Astrocyte (in vitro differentiated cells and primary cell): ENCODE measurements at places on chromosomes 16 and 17. TPM values are rescaled to one million over a fixed set of nuclear protein-coding genes. Genes with fewer than 3 reads are reported as not detected.
A peak's percentile ranks its signal among the peaks of the same experiment; 100 is the strongest.

DNA sequence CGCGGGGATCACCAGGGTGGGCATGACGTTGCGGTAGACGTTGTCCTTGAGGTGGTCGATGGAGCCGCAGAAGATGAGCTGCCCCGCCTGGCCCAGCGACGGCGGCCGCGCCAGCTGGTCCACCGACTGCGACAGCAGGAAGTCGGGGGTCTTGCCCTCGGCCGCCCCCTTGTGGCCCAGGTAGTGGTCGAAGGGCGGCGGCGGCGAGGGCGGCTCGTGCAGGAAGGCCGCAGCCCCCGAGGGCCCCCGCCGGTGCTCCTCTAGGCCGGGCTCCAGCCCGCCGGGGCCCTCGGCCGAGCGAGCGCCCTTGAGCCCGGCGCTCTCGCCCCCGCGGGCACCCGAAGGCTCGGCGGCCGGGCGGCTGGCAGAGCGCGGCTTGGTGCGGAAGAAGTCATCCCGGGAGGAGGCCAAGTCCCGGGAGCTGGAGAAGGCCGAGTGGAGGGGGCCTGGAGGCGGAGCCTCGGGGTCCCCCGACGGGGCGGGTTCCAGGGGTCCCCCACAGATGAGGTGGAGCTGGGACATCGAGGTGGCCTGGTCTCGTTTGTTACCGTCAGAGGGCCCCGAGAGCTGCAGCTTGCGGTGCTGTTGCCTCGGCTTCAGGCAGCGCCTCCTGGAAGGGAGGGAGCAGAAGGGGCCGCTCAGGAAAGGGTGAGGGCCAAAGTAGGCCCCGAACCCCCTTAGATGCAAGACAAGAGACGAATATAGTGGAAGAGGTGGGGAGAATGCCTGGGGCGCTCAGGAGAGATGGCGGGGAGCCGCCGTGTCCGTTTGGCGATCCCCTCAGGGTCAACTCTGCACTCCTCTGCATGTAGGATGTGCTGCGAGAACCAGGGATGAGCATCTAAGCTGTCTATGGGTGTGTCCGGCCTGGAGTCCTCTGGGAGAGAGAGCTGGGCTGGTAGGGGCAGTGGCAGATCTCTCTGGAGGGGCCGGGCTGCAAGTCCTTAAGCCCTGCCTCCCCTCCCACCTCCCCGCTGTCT is 8.8 kb downstream of the FAM171A2 start:
- DNase-seq, result no peak

DNA sequence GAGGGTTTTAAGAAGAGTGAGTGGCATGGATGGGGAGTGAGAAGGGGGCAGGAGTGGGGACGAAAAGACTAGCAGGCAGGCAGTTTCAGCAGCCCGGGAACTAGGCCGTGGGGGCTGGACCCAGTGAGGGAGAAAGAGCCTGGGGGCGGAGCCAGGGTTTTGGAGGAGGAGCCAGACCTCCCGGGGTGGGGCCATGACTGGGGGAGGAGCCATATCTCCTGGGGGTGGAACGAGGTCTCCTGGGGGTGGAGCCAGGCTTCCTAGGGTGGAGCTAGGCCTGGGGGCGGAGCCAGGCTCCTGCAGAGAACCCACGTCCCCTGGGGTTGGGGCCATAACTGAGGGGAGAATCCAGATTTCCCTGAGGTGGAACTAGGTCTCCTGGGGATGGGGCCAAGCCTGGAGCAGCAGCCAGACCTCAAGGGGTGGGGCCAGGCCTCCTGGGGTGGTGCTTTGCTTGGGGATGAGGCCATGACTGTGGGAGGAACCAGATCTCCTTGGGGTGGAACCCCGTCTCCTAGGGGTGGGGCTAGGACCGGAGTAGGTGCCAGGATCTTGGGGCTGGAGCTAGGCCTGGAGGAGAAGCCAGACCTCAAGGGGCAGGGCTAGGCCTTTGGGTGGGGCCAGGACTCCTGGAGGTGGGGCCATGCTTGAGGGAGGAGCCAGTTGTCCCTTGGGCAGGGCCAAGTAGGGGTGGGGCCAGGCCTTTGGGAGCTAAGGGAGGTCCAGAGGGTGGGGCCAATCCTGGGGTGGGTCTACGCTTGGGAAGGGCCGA is 41.7 kb upstream of the JPH3 start:
- DNase-seq, result no peak

DNA sequence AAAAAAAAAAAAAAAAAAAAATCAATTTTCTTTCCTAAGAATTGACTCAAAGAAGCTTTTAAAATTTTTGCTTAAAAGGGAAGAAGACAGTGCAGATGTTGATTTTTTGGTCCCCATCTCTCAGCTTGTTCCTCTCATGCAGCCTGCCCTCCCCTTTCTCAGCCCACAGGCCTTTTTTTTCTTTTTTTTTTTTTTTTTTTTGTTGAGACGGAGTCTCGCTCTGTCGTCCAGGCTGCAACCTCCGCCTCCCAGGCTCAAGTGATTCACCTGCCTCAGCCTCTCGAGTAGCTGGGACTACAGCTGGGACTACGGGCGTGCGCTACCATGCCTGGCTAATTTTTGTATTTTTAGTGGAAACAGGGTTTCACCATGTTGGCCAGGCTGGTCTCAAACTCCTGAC is 17.7 kb downstream of the YPEL2 start:
- DNase-seq, result no peak

DNA sequence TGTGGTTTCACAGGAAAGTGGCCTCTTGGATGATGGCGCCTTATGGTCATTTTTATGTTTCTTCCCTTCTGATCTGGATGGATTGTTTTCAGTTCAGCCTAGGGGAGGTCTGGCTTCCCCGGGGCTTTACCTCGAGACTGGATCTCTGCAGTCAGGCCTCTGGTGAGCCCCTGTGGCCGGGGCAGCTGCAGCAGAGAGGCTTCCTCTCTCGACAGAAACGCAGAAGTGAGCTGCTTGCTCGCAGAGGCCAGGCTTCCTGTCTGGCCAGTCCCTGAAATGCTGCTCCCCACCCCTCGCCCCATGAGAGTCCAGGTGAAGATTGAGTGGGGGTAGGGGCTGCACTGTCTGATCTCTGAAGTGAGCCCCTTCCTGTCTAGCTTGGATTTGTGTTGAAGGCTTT is 44.0 kb downstream of the PLCG2 start:
- DNase-seq, result no peak

GRCh38 chr16:88793251-88793954 is 8.4 kb upstream of the PIEZO1 start:
- DNase-seq, result no peak

- peak; percentile 88 for DNase-seq
Observed at GRCh38 chr17:29250666-29251065, 4.0 kb downstream of the CRYBA1 start.

- peak; percentile 6 for DNase-seq
Observed at GRCh38 chr17:74957935-74958740, 14.4 kb downstream of the HID1 start.

- DNase-seq, result no peak
Observed at GRCh38 chr16:65111306-65111705, 10.6 kb downstream of the CDH11 start.

- DNase-seq, result peak; percentile 70
Observed at GRCh38 chr16:19835968-19836421, 48.7 kb downstream of the GPRC5B start.

DNA sequence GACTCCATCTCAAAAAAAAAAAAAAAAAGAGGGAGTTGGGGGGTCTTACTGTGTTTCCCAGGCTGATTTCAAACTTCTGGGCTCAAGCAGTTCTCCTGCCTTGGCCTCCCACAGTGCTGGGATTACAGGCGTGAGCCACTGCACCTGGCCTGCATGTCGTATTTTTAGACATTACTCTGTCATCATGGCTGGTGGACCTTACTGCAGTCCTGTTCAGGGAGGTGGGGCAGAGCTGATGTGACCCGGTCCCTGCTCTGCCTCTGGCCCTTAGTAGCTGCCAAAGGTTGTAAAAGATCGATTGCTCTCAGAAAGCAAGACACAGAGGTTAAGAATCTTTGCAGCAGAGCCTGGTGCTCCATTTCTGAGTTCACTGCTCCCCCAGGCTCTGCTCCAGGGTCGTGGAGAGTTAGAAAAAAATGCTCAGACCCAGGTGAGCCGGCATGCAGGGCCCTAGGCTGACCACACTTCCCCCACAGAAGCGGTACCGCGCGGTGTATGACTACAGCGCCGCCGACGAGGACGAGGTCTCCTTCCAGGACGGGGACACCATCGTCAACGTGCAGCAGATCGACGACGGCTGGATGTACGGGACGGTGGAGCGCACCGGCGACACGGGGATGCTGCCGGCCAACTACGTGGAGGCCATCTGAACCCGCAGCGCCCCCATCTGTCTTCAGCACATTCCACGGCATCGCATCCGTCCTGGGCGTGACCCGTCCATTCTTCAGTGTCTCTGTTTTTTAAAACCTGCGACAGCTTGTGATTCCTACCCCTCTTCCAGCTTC is 7.1 kb upstream of the LASP1NB start:
- no peak for DNase-seq

GRCh38 chr17:58141505-58141904 is 6.7 kb upstream of the OR4D1 start:
- no peak for DNase-seq

- no peak for DNase-seq
Observed at GRCh38 chr17:80453998-80454556, 22.3 kb downstream of the NPTX1 start.

DNA sequence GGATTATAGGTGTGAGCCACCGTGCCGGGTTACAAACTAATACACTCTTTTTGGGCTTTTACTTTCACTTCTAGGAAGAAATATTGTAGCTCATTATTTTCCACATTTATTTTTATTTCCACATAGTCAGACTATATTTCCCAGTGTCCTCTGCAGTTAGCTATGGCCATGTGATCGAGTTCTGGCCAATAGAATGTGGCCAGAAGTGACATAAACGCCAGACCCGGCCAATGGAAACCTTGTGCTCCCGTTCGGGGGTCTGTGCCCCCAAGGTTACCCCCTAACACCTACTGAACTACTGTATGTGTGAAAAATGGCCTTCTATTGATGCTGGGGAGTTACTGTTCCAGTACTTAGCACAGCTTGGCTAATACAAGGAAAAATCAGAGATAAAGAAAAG is 13.2 kb upstream of the RPTOR start:
- DNase-seq, result no peak

DNA sequence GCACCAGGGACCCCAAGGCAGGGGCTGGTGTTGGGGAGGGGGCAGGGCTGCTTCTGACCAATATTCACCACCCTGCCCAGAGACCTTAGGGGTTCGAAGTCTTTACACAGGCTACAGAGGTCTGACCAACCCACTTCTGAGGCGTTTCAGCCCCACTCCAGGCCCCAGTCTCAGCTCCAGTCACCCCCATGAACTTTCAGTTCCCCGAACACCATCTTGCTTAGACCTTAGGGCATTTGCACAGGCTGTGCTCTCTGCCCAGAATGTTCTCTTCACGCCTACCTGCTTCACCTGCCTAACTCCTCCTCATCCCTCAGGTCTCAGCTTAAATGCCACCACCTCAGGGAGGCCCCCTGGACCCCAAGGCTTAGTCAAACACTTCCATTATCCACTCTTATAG is 25.8 kb upstream of the CPNE2 start:
- DNase-seq, result no peak

DNA sequence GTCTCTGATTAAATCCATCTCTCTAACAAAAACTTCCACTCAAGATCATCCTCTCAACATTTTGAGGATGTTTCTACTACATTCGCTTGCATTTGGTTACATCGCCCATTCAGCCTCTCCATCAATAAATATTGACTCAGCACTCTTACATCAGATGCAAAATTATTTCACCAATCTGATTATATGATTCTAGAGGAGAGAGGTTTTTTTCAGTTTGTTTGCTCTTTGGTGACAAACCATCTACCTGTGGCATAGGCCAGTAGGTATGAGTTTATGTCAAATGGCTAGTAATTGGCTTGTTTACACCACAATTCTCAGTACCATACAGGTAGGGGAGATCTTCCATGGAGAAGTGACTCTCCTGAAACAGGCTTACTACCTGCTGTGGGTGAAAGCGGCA is 52.3 kb downstream of the TOX3 start:
- DNase-seq, result no peak

GRCh38 chr17:8012996-8013640 is 10.7 kb downstream of the GUCY2D start:
- DNase-seq, result no peak

GRCh38 chr16:56835320-56835719 is 29.7 kb upstream of the SLC12A3 start:
- no peak for DNase-seq

GRCh38 chr16:74053312-74053711 is 243.3 kb upstream of the PSMD7 start:
- DNase-seq, result no peak

DNA sequence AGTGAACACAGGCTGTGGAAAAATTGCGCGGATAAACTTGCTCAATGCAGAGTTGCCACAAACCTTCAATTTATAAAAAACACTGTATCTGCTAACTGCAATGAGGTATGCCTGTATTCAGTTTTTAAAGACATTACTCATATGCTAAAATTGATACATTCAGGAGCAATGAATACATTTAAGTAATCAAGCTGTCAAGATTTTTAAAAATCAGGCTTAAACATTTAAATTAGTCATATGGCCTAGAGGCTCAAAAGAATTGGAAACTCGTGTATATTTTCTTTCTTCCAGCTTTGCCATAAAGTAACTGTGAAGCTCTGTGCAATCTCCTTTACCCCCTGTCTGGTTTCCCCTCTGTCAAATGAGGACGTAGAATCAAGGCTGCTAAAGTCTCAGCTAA is 4.1 kb downstream of the SYNRG start:
- no peak for DNase-seq

The PITPNC1 gene
- total RNA-seq, result 10.1 and 12.4 TPM in 2 replicates

The DPEP2 gene
- total RNA-seq, result not detected in 2 replicates

The IFT20 gene
- total RNA-seq, result 69.9 and 70.4 TPM in 2 replicates

The BBS2 gene
- total RNA-seq, result 26.6 and 29.0 TPM in 2 replicates

The GAST gene
- total RNA-seq, result not detected in 2 replicates

The CD300E gene
- not detected in 2 replicates for total RNA-seq

The LPO gene
- total RNA-seq, result not detected in 2 replicates
